NCI-H1417 (cell line): ENCODE measurements at places on chromosomes 2 and 18.

GRCh38 chr18:74506448-74507084 lies 10.4 kb downstream of the CNDP2 start:
- DNase-seq, result no peak

DNA sequence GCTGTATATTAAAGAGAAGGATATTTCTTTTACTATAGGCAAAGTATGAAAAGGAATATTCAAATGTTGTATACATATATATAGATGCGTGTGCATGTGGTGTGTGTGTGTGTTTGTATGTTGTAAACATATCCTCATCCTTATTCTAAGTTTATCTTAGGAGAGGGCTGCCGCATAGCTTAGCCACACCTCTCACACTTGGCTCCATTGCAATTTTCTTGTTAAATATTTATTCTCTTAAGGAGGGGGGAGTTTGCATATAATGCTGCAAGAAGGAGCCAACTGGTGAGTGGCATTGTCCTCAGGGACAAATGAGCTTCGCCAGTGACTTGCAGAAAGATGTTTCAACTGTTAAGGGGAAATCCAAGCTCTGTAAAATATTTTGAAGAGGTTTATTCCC lies 360.1 kb upstream of the RND3 start:
- DNase-seq, result no peak

- DNase-seq, result peak; percentile 78
These were observed 5.5 kb upstream of the SMARCAL1 start for GRCh38 chr2:216406826-216407225.

DNA sequence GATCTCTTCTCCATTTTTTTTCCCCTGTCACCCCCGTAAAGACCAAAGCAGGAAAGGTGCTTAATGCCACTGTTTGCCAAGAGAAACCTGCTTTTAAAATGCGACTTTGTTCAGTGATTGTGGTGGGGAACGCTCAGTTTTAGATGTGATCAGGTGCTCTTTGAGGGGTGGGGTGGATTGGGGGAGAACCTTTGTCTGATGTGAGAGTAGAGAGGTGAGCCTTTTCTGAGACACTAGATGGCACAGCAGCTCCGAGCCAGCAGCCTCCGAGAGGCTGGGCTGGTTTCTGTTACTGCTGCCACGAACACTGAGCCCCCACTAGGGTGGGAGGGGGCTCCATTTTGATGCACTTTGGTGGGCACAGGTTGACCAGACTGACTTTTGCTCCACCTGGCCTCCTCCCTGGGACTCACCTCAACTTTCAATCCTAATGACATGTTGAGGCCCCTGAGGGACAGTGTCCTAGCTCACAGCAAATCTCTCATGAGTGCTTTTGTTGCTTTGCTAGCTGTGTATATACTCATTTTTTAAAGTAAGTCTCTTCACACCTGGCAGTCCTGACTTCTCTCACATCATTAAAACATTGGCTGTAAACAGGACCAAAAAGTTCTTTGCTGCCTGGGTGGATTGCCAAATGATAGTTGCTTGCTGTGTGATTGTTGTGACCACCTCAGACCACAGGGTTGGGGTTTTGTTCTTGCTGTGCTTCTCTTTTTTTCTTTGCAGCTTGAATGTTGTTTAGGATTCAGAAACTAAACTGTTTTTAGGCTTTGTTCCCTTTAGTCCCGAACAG lies 98.2 kb upstream of the MAP3K20 start:
- DNase-seq, result no peak

DNA sequence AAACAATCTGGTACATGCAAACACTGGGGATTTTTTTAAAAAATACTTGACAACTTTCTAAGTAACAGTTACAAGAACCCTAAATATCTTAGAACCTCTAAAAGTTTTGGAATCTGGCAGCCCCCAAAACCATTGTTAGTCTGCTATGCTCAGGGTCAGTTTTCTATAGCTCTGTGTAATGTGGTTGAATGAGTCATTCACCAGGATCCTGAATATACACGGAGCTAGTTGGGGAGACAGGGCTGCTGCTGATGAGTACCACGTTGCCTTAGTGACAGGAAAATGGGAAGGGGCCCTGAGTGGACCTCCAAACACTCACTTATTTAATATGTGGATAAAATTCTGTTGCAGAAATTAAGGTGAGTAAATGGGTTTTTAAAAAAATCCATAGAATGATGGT lies 36.9 kb upstream of the TANC1 start:
- no peak for DNase-seq

GRCh38 chr2:101895819-101896322 lies 95.9 kb upstream of the IL1R2 start:
- DNase-seq, result no peak

- no peak for DNase-seq
These were observed 147.8 kb downstream of the PMAIP1 start for GRCh38 chr18:60047556-60047955.
